ENCODE measurements at places on chromosomes 11 and 22.

- no peak for DNase-seq
These were observed 253.7 kb upstream of the POU2AF2 start for GRCh38 chr11:110991661-110992355.

GRCh38 chr11:6480299-6480914, 724 bp downstream of the ARFIP2 start:
- DNase-seq = no peak

DNA sequence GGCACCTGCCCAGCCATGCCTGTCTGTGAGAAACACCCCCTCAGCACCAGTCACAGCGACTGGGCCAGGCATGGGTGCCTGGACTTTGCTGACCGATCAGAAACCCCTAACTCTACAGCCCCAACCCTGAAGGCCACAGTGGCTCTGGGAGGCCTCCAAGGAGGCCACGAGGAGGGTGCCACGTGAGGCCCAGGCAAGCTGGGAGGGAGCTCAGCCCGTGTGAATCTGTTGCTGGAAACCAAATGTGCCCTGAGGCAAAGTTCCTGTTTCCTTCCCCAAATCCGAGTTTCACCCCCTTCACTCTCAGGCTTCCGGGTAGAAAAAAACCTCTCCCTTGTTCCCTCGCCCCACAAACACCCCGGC, 1.3 kb downstream of the UNC93B1 start:
- DNase-seq = no peak

DNA sequence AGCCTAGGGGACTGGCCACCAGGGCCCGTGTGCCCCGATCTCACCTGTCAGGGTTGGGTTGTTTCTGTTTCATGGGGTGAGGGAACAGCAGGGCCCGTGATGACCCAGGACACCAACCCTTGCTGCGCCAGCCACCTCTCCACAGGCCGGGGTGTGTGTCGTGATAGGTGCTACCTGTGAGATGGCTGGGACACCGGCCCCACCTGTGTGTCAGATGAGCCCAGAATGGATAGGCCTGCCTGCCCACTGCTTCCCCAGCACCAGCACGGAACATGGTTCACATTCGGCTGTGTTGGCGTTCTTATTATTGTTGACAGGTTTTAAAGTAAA, 7.1 kb downstream of the CLDN5 start:
- DNase-seq = no peak

- DNase-seq = no peak
These were observed 88.8 kb upstream of the GALNT18 start for GRCh38 chr11:11710556-11710955.

DNA sequence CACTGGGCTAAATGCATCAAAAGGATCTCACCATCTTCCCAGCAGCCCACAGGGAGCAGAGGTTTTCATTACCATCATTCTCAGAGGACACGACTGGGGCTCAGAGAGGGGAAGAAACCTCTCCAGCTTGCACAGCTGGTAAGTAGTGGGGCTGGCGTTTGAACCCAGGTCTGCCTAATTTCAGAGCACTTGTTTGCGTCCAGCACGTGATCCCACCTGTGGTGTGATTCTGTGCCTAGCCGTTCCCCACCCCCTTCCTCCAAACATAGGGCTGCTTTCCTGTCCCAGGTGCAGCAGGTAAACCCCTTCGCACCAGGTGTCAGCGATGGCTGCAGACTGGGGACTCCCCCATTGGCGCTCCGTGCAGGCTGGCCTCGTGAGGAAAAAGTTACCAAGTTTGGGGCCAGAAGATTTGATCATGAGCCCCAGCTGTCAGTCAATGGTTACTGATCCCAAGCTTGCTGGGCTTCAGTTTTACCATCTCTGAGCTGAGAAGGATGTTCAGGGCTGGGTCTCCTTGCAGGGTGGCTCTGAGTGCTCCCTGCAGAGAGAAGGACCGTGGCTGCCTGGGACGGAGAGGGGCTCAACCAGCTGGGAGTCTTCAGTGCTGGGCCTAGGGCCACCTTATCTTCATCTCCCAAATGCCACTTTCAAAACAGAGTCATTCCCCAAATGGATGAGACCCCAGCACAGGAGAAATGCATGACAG, 445.6 kb downstream of the TBC1D22A start:
- DNase-seq = no peak

DNA sequence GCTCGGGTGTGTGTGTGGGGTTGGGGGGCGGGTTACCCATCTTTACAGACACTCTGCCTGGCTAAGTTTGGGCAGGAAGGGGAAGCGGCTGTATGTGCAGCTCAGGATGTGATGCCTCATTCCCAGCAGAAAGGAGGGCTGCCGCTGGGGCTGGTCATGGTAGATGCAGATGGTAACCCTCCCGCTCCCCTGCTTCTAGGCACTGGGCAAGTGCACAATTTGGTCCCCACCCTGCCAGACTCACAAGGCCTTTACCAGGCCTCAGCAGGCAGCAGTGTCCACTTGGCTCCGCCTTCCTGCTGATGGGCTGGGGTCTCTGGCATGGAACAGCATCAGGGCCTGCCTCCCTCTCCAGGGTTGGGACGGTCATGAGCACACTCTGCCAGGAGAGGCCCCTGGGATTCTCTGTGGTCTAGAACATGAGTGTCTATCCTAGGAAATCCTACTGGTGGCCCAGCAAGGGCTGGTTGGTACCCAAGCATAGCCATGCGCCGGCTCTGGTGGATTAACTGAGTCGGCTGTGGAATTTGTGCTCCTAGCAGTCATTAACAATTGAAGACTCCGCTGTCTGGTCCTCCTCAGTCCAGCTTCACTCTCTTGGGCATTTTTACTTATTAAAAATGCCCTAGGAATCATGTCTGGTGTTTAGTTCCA, 4.2 kb downstream of the LMO1 start:
- DNase-seq = no peak

- no peak for DNase-seq
These were observed 37.8 kb downstream of the MRE11 start for GRCh38 chr11:94455861-94456260.

- DNase-seq = no peak
These were observed 15.7 kb downstream of the GRIK4 start for GRCh38 chr11:120527111-120527761.

GRCh38 chr11:44268614-44269080, 41.3 kb downstream of the ALX4 start:
- DNase-seq = no peak

- DNase-seq = no peak
These were observed 122.9 kb upstream of the HSD17B12 start for GRCh38 chr11:43557553-43558110.

DNA sequence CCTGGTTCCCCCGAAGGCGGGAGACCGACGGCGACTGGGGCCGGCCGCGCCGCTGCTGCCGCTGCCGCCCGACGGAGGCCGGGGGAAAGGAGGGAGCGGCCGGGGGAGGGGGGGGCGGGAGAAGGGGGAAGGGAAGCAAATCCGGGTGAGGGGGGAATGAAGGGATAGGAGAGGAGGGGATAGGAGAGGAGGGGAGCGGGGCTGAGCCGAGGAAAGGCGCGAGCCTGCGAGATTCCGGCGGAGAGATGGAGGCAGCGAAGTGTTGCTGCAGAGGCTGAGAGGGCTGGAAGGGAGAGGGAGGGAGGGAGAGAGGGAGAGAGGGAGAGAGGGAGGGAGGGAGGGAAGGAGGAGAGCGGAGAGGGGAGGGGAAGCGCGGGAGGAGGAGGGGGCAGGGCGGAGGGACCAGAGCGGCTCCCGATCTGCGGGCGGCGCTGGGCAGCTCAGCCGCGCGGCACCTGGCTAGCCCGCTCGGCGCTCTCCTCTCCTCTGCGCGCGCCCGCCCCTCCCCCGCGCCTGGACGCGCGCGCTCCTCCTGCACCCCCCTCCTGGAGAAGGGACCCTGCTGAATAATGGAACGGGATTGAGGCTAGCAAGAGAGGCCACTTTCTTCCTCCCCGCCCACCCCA, 52.3 kb downstream of the SLC22A12 start:
- no peak for DNase-seq

DNA sequence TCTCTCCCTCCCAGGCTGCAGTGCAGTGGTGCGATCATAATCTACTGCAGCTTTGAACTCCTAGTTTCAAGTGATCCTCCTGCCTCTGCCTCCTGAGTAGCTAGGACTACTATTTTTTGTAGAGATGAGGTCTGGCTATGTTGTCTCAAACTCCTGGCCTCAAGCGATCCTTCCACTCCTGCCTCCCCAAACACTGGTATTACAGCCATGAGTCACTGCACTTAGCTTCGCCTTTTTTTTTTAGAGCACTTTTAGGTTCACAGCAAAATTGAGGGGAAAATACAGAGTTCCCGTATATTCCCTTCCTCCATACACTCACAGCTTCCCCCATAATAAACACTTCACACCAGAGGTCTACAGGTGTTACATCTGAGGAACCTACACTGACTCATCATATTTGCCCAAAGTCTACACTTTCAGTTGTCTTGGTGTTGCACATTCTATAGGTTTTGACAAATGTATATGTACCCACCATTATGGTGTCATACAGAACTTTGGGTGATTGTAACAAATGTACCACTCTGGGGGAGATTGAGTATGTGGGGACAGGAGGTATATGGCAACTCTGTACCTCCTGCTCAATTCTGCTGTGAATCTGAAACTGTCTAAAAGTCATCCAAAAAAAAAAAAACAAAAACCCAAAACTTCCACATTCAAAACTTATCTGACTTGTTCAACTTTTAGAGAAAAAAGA, 11.3 kb upstream of the SLC37A4 start:
- no peak for DNase-seq

DNA sequence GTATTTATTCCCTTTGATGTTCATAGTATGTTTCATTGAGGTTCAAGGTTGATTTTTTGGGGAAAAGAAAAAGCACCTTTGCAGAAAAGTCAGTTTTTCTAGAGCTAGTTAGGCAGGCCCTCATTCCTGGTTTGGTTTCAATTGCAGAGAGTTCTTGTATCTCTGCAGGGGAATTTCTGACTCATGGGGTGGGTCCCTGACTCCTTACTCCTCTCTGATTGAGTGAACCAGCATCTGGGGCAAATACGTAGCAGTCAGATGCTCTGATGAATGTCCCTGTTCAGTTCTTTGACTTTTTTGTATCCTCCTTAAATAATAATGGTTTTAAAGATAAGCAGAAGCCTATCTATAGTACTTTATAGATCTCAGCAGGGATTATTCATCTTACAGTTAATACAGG, 7.7 kb upstream of the NCR3LG1 start:
- no peak for DNase-seq

GRCh38 chr11:117002639-117003299, 95.5 kb downstream of the SIK3 start:
- DNase-seq = no peak

GRCh38 chr11:84673753-84674152, 953.4 kb downstream of the DLG2 start:
- no peak for DNase-seq

GRCh38 chr11:46237248-46238077, 40.0 kb upstream of the CREB3L1 start:
- DNase-seq = no peak

DNA sequence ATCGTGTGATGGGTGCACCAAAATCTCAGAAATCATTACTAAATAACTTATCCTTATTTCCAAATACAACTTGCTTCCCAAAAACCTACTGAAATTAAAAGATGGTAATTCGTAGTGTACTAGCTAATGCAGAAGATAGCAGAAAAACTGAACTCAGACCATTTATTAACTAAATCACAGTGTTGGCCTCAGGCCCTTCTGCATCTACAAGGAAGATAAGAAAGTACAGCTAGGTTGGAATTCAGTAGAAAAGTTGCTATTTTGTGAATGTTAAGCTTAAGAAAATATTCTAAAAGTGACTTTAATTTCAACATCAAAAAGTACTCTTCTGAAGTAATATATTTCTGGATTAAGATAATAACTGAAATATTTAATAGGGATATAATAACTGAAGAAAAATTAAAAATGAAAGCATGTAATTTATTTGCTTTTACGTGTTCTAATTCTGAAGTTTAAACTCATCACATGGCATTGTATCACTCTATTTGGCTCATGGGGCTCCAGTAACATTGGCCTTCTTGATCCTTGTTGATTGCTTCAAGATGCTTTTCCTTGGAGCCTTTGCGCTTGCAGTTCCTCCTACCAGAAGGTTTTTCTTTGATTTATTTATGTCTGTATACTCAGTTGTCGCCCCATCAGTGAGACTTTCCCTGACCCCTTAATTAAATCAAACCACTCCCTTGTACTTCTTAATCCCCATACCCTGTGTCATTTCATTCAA, 847.9 kb upstream of the ANO3 start:
- no peak for DNase-seq

DNA sequence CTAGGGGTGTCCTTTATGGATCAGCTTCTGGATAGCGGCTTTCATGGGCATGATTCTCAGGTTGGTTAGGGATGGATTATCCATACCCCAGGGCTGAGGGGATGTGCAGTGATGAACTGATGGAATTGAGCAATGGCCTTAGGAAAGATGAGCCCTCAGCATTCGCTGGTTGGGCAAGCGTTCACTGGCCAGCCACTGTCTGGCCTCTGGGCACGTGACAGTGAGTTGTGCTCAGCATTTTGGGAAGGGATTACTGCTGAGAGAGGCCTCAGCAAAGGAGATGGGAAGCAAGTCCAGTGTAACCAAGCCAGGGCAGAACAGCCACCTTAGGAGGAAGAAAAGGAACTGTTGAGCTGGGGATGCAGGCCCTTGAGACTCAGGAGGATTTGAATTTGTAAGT, 17.4 kb downstream of the UBASH3B start:
- no peak for DNase-seq

DNA sequence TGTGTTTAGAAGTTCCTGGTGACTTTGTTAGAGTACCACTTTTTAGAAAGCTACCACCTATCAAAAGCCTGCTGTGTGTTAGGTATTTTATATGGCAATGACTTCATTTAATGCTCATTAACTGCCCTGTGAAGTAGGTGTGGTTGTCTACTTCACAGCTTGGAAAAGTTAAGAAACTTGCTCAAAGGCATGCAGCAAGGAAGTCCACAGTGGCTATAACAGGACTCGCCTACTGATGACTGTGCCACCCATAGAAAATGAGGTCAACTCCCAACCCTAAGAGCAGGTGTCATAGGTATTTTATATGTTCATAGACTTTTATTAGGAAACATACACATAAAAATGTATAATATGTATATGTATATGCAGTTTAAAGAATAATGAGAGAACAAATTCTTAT, 125.2 kb upstream of the PAX6 start:
- no peak for DNase-seq

DNA sequence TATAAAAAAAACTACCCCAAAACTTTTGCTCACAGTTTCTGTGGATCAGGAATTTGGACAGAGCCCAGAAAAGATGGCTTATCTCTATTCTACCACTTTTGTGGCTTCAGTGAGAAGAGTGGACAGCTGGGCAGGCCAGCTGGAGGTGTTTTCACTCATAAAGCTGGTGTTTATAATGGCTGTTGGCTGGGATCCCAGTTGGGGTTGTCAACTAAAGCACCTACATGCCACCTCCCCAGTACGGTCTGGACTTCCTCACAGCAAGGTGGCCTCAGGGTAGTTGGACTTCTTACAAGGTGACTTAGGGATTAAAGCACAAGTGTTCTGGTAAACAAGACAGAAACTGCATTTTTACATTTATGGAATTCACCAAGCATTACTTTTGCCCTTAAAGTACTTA, 171.0 kb downstream of the NELL1 start:
- no peak for DNase-seq

DNA sequence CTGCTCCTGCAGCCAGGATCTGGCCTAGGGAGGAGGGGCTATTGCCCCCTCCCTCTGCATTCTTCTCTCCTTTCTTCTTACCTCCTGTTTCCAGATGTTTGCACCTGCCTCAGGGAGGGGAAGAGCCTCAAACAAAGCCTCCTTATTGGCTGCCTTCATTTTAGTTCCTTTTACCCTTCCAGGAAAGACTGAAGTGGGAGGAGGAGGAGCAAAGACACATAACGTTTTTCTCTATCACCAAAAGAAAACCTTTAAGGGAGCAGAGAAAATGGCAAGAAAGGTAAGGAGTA, 13.3 kb upstream of the CHRM1 start:
- DNase-seq = no peak

Measured in stimulated activated CD8-positive, alpha-beta memory T cell treated with anti-CD3 and anti-CD28 coated beads, Interleukin-4, amount 100 ng/mL, for 1 hour (primary cell).